ENCODE measurements at places on chromosomes 4 and X. TPM values are rescaled to one million over a fixed set of nuclear protein-coding genes. Genes with fewer than 3 reads are reported as not detected.

Gene YTHDC1
- total RNA-seq, result 92.2 TPM

Gene PAGE1
- not detected for total RNA-seq

Gene JCHAIN
- total RNA-seq, result 0.49 TPM

DNA sequence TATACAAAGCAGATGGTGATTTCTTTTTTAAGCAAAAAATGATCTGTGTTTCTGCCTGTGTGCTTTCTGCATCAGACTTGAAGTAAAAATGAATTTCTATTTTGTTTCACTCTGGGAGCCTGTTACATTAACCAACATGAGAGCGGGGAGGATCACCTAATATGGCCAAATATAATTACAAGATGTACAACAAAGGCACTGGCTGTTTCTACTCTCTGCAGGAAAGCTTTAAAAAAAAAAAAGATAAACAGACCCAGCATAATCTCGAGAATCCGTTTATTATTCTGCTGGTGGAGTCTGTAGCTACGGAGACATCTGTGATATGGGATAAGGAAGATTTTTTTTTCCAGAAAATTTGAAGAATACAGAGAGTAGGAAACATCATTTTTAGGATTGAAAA is 103.6 kb downstream of the COMMD8 start:
- H3K4me1 ChIP-seq, result no peaks in the 10 kb centered on the region
- H3K4me3 ChIP-seq, result no peak overlapping the region
- DNase-seq, result no peak
- no peak overlapping the region for H3K27ac ChIP-seq
- H3K27me3 ChIP-seq, result peaks cover 26% of the 10 kb centered on the region
- no peaks in the 10 kb centered on the region for H3K36me3 ChIP-seq

- H3K27ac ChIP-seq, result no peak overlapping the region
- no peak overlapping the region for H3K4me3 ChIP-seq
- DNase-seq, result no peak
- no peaks in the 10 kb centered on the region for H3K4me1 ChIP-seq
- peaks cover 7% of the 10 kb centered on the region for H3K27me3 ChIP-seq
Measured at GRCh38 chrX:148995661-148996060, 495.2 kb downstream of the AFF2 start.

GRCh38 chrX:21800344-21800770 is 39.1 kb upstream of the MBTPS2 start:
- H3K27ac ChIP-seq, result no peak overlapping the region
- no peaks in the 10 kb centered on the region for H3K4me1 ChIP-seq
- peaks cover 18% of the 10 kb centered on the region for H3K27me3 ChIP-seq
- no peak for DNase-seq
- H3K36me3 ChIP-seq, result no peaks in the 10 kb centered on the region

DNA sequence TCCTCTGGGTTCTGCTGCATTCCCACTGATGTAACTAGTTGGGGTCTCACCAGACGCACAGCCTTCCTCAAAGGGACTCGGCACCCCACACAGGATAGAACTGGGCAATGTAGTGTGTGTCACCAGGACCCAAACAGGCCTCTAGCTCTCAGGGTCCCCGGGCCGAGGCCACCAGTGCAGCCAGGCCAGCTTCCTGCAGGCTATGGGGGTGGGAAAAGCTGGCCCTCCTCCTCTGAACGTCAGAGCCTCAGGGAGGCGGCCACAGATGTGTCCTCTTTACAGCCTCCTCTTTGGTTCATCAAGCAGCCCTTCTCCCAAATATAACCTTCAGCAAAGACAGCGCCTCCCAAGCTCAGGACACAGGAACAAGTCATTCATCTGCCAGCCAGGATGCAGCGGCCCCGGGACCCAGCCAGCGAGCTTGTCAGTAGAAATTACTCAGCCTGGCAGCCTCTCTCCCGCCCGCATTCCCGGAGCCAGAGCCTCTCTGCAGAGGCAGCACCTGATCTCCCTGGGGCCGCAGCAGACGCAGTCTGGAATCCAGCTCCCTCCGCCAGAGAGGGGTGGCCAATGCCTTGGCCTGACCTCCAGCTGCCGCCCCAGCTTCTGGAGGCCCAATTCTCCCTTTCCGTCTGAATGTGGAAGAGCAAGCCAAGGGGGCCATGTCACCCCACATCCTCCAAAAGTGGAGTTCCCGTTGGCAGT is 288.5 kb downstream of the FBXW7 start:
- H3K4me1 ChIP-seq, result peaks cover 26% of the 10 kb centered on the region
- H3K27ac ChIP-seq, result no peak overlapping the region
- H3K4me3 ChIP-seq, result no peak overlapping the region
- DNase-seq, result no peak

- no peak overlapping the region for H3K4me3 ChIP-seq
- H3K27ac ChIP-seq, result no peak overlapping the region
- DNase-seq, result no peak
- H3K4me1 ChIP-seq, result no peaks in the 10 kb centered on the region
- H3K27me3 ChIP-seq, result no peaks in the 10 kb centered on the region
Measured at GRCh38 chr4:111754003-111754402, 391.3 kb upstream of the FAM241A start.

DNA sequence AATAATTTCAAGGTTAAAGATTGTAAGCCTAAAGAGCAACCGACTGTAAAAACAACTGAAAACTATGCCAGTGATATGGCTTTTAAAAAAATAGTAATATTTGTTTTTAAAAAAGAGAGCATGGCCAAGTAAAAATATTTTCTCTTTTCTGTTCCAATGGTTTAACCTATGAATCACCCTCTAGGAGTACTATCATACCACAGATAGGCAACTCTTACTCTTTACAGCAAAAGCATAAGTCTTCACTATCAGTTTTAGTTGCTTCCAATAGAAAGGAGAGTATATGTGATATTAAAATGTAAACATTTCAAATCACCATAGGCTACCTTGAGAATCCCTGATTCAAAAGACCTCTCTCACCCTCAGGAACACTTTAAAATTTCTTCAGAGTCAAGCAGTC is 102.6 kb downstream of the AMELX start:
- no peaks in the 10 kb centered on the region for H3K27me3 ChIP-seq
- no peak for DNase-seq
- H3K27ac ChIP-seq, result no peak overlapping the region
- no peaks in the 10 kb centered on the region for H3K4me1 ChIP-seq

GRCh38 chr4:4659871-4660651 is 118.2 kb upstream of the STX18 start:
- H3K4me3 ChIP-seq, result no peak overlapping the region
- H3K4me1 ChIP-seq, result no peaks in the 10 kb centered on the region
- H3K27me3 ChIP-seq, result no peaks in the 10 kb centered on the region
- no peak overlapping the region for H3K27ac ChIP-seq
- H3K36me3 ChIP-seq, result peaks cover 2% of the 10 kb centered on the region
- no peak for DNase-seq

DNA sequence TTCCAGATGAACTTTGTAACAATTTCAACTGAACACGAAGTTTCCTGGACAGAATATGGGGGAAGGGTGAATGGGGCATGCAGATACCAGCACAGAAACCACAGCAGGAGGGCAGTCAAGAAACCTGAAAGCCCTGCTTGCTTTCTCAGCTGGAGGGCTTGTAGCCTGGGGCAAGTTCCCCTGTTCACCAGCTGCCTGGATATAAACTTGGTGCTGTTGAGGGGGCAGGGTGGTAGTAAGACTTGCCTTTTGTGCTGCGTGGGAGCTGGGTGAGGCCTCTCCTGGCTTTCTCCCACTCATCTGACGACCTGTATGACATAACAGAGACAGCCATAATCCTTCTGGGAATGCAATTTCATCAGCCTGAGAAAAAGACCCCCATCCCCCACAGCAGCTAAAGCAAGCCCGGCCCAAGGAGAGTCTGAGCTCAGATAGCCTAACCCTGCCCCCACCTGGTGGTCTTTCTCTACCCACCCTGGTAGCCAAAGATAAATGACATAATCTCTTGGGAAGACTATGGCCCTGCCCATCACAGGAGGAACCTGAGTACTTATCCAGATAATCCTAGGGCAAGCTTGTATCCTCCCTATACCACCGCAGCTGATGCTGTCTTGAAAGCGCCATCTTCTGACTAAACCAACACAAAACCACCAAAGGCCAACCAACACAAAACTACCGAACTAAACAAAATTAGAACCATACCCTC is 234.3 kb downstream of the LAS1L start:
- no peaks in the 10 kb centered on the region for H3K4me1 ChIP-seq
- no peak overlapping the region for H3K27ac ChIP-seq
- H3K36me3 ChIP-seq, result peaks cover 4% of the 10 kb centered on the region
- no peak for DNase-seq
- no peak overlapping the region for H3K4me3 ChIP-seq

DNA sequence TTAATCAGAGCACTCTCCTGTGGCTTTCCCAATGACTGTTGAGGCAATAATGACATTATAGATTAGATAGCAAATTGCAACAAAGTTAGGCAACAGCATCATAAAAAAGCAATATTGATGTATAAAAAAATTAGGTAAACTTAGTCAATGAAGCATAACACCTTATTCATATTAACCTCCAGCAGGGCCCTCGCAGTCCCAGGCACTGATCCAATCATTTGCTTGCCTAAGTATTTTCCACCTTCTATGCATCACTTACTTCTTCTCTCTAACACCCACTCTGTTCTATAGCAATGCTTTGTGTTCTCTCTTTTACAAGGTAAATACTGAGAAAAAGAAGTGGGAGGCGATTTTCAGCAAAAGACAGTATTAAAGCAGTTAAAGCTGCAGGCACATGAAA is 833.5 kb upstream of the ADGRL3 start:
- H3K27ac ChIP-seq, result no peak overlapping the region
- no peak overlapping the region for H3K4me3 ChIP-seq
- H3K27me3 ChIP-seq, result no peaks in the 10 kb centered on the region

DNA sequence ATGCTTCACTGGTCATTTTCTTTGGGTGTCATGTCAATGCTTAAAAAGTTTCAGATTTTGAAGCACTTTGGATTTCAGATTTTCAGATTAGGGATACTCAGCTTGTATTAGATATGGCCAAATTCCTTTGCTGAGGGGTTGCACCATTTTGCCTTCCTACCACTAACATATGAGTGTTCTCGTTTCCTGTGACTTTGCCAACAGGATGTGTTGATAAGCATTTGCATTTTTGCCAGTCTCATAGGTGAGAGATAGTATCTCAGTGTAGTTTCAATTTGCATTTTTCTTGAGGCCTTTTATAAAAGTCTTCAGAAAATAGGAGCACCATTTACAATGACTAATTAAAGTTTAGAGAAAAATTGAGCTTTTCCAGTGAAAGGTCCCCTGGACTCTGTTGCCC is 71.6 kb upstream of the CLCN4 start:
- peaks cover 2% of the 10 kb centered on the region for H3K36me3 ChIP-seq
- peaks cover 14% of the 10 kb centered on the region for H3K27me3 ChIP-seq
- DNase-seq, result no peak
- peaks cover 39% of the 10 kb centered on the region for H3K4me1 ChIP-seq
